ENCODE measurements at places on chromosomes 2 and 18.

DNA sequence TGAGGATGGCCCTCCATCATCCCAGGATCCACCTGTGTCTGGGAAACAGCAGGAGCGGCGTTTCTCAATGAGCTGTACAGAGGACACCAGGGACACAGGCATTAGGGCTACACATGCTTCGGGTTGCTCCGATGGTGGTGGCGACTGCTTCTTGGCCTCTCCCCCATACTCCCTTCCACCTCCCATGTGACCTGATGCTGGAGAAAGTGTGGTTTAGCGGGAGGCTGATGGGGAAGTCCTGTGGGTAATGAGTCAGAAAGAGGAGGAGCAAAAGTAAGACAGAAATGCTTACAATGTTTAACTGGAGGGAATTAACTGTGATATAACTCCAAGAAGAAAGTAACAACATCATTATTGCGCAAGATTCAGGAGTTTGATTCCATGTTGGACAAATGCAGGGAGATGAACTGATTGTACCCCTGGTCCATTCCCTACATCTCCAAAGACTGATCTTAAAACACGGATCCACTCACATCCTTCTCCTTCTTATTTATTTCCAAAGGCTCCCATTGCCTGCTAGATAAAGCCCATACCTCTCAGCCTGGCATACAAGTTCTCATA, 186.6 kb downstream of the NRP2 start:
- DNase-seq = no peak

- DNase-seq = no peak
Measured at GRCh38 chr2:172429301-172429968, 2.0 kb downstream of the ITGA6 start.

- no peak for DNase-seq
Measured at GRCh38 chr2:59528525-59528924, 1024.9 kb downstream of the BCL11A start.

DNA sequence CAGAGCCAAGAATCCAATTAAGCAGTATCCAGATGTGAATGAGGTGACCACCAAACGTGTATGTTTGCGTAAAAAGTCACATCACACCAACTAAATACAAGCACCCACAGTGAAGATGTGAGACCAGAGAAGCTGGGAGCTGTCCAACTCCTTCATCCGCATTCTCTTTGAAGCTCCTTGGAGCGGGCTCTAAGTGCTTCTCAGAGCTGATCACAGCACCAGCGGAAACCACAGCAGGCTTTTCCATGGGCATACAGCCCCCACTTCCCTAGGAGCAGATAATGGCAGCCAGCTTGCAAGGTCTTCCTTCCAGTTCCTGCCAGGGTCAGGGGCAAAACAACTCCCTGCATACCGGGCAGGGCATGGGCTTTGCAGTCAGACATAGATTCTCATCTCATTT, 36.4 kb downstream of the REEP1 start:
- DNase-seq = no peak

DNA sequence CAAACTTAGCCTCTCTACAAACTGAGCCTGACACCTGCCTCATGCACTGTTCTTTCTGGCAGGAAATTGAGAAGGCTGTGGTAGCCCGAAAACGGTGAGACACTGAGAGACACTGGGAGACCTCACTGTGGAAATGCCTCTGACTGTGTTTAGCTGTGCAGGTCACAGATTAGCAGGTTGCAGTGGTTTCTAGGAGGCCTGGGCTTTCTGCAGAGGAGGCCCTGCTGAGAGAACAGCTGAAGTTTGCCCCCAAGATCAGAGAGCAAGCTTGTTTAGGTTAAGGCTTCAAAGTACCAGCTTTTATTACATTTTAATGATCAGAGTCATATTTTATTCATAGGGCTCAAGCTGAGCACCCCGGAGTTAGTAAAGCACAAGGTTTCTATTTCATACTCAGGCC, 68.7 kb upstream of the LYPD6 start:
- no peak for DNase-seq

DNA sequence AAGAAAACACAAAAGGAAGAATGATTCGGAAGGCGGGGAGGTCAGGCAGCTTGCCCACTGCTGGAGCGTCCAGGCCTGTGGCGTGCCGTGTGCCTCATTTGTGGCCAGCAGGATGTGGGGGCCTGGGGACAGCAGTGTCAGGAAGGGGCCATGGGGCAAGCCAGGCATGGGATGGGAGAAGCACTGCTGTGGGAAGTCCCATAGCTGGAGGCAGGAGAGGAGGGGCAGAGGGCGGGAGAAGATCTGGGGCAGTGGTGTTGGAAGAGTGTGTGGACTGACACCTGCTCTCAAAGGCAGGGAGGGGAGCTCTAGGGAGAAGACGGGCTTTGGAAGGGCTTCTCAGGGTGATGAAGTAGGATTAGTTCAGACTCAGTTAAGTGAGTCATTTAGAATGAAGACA, 133.7 kb downstream of the ACOXL start:
- DNase-seq = no peak

GRCh38 chr2:199458806-199459285, 1.1 kb upstream of the SATB2 start:
- DNase-seq = no peak

- no peak for DNase-seq
Measured at GRCh38 chr2:229714736-229715541, 584 bp upstream of the DNER start.
